ENCODE measurements at places on chromosomes 2 and 18.

DNA sequence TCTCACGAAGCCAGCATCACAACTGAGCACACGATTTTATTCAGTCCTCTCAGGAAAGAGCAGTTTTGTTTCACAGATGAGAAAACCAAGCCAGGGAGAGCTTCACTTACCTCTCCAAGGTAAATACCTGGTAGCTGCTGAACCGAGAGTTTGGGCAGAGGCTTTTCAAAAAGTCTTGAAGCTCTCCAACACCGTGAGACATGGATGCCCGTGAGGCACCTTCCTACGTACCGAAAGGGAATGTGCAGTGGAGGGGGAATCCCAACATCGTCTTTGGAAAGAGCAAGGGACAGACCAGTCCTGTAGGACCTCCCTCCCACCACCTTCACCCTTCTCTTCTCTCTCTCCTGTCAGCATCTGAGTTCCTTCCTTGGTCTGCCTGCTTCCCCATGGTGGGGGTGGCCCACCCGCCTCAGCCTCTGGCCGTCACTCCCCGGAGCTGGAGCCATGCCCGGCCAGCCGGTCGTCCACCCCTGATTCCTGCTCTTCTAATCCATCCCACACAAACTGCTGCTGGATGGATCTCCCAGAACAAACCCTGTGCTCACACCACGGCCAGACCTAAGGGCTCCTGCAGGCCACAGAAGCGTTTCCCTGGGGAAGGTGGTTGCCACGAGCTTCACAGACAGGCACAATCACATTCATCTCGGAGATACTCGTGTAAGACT is 97.3 kb upstream of the SNTG2 start:
- DNase-seq = no peak

DNA sequence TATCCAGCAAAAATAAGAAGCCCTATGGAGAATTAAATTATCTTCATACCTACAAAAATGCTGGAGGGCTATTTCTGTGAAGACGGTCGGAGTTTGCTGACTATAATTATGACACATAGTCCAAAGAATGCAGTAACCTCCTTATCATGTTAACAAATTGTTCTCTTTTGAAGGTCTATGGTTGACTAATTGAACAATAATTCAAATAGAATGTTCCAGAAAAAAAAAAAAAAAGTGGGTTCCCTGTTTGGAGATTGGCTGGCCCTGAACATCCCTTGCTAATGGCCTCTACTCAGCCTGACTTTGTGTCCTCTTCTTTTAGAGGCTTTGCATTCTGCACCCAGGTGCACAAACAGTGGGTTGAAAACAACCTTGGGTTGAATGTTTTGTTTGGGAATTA is 82.8 kb upstream of the CCBE1 start:
- DNase-seq = no peak

DNA sequence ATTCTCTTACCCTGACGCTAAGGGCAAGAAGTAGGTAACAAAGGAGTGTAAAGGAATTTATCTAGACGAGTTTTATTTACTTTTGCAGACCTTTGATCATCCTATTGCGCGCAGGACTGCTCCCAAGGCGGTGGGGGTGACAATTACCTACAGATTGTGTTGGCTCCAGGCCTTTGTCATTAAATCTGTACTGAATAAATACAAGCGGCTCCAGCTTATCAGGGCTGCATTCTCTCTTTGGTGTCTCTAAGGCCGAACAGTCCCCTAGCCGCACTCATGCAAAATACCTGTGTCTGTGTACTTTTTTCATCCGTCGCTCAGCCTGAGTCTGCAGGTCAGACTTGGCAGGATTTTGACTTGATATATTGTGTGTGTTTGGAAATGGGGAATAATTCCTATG is 57.9 kb upstream of the DYSF start:
- no peak for DNase-seq

DNA sequence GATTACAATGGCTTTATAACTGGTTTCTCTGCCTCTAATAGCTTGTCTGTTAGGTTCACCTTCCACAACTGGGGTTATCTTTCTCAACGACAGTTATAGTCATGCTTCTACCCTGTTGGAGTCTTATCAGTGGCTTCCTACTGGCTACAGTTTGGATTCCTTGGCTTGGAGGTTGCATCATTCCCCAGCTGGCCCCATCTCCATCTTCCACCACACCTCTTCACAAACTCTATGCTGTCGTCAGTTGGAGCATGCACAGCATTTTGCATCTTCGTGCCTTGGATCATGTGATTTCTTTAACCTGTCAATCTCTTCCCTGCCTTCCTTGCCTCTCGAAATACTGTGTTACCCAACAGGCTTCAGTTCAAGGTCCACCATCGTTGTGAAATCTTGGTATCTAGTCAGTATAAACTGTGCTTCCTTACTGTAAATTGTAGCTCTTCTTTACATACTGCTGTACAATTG is 316.3 kb upstream of the CXCR4 start:
- DNase-seq = no peak

DNA sequence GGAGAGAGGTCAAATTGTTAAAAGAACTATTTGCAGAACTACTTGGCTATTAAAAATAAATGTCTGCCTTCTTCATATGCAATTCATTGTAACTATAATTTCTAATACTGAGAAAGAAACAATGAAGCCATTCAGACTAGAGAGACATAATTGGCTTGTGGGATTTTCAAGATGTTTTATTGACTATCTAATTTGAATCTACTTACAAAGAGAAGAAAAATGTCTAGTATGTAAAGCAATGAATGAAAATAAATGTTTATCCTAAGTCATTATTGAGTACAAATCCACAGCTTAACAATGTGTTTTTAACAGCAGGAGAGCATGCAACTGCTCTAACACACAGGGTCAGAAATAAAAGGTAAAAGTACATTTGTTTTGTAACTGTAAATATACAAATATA is 19.2 kb downstream of the RMP24 start:
- DNase-seq = no peak

DNA sequence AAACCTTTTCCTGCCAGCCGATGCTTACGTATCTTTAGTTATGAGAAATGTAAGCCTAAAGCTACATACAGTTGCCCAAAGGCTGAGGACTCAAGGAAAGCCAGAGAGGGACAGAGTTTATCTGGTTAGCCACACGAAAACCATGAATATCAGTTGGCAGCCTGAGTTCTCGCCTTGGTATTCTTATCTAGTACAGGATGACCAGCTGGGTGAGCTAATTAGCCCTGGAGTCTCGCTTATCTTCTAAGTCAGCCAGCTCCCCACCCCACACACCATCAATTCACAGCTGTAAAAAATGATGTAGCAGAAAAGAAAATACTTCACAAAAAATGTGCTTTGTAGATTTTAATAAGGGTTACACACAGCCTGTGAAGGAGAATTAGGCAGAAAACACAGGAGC is 617.5 kb upstream of the SOX11 start:
- no peak for DNase-seq

DNA sequence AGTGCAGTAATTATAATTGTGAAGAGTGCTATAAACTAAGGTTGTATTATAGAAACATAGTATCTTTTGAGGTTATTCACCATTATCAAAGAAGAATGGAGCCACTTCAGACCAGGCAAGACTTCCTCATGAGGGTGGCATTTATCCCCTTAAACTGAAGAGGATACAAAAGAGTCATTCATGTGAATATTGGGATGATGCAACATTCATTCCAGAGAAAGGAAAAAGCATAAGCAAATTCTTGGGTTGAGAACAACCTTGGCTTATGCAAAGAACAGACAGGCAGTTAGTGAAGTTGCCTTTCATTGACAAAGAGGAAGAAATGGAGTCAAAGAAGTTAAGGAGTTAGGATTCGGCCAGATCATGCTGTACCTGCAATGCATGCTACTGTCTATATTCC is 682.5 kb downstream of the MBD2 start:
- DNase-seq = no peak

- no peak for DNase-seq
Measured at GRCh38 chr2:18585526-18585925, 3.8 kb downstream of the NT5C1B start.

- no peak for DNase-seq
Measured at GRCh38 chr2:25309402-25309801, 32.3 kb downstream of the DNMT3A start.

- no peak for DNase-seq
Measured at GRCh38 chr18:21242141-21242779, at the start of gene GREB1L. GREB1L (plus strand) TSS chr18:21242232; CDS start chr18:21383519, 141,287 bp downstream.

DNA sequence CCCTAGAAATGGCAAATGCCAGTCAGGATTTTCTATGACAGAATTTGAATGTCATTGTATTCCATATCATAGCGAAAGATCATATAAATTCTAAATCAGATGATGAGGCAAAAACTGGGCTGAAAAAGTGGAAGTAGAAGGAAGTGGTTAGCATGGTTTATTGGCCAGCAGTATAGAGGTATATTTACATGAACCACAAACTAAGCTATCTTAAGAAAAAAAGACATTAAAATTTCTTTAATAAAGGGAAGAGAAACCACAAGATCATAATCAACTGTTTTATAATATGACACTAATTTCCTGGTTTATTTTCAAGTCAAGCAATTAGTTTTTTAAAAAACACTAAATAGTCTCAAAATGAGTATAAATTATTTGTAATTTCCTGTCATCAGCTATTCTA is 123.2 kb upstream of the LRP1B start:
- no peak for DNase-seq

DNA sequence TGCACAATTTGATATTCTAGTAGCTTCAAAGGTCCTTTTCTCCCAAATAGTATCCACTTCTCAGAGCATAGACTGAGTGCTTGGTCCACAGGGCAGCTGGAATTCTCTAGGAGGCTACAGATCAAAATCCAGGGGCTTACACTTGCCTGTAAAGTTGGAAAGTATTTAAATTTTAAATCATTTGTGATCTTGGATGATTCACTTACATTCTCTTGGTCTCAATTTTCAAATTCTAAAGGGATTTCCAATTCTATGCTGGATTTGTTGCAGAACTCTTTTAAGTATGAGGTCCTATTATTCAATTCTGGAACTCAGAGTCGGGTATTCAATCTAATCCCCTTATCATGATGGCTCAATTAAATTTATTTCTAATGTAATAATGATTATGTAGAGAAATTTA is 492.3 kb downstream of the NYAP2 start:
- DNase-seq = no peak

DNA sequence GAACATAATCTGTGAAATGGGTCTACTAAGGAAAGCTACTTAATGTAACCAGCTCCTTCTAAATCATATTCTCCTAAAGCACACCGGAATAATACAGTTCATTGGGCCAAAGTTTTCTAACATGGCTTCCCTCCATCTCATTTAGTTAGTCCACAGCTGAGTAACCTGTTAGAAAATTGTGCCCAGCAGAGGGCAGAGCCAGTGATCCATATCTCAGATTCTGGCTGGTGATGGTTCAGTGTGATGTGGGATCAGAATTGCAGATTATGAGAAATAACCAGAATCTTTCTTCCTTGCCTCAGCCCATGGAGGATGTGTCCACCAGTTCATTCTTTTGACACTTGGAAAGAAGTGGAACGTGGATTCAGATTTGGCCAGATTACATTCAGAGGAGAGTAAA is 9.4 kb upstream of the CTLA4 start:
- DNase-seq = no peak

DNA sequence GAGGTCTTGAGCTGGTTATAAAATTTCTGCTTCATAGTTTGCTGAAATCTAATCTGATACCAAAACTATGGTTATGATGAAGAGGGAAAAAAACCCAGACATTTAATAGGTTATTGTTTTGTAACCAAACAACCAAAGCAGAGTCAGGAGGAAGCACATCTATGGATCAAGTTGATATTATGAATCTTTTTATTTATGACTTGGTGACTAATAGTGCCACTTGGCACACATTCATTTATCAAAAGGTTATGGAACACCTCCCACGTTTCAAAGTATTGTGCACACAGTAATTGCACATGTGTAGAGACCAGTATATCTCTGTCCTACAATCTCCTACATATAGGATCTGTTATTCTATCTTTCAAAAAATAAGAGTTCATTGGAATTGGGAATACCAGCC is 93.0 kb downstream of the DPP4 start:
- DNase-seq = no peak

GRCh38 chr2:215831296-215831913 is 181.9 kb downstream of the MREG start:
- no peak for DNase-seq

GRCh38 chr2:230885463-230886130 is 20.9 kb downstream of the ITM2C start:
- DNase-seq = no peak

DNA sequence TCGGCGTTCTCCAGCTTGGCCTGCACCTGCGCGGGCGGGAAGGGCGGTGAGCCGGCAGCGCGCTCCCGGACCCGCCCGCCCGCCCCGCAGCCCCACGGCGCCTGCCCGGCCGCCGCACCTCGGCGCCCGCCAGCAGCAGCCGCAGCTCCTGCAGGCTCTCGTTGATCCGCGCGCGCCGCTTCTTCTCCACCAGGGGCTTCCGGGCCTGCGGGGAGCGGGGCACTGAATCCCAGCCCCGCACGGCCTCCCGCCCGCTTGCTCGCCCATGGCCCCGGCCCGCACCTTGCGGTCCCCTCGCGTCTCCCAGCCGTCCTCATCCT is 335 bp downstream of the HES6 start:
- no peak for DNase-seq

GRCh38 chr18:13437796-13438506 is 219.4 kb downstream of the LDLRAD4 start:
- no peak for DNase-seq

- no peak for DNase-seq
Measured at GRCh38 chr2:174752403-174753037, 11.8 kb downstream of the CHRNA1 start.

DNA sequence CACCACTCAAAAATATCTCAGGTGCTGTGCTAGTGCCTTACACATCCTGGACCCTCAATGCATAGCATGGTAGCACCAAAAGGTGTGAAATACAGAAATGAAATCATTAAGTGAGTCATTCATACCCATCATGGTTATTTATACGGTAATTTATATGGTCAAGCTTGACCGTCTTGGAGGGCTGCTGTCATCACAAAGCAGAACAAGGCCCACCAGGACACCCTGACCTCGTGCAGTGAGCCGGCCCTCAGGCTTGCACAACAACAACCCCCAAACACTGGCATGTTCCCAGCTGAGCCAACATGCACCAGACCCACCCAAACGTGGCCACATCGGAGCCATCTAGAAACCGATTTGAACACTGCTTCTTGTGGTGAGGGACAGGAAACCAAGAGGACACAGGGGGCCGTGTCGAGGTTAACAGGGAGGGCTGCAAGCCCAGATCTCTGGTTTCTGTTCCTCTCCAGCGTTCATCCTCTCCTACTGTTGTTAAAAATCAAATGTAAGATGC is 378.5 kb upstream of the ID2 start:
- DNase-seq = peak; percentile 53
